ENCODE measurements at places on chromosomes 7 and 10.
A peak's percentile ranks its signal among the peaks of the same experiment; 100 is the strongest.

DNA sequence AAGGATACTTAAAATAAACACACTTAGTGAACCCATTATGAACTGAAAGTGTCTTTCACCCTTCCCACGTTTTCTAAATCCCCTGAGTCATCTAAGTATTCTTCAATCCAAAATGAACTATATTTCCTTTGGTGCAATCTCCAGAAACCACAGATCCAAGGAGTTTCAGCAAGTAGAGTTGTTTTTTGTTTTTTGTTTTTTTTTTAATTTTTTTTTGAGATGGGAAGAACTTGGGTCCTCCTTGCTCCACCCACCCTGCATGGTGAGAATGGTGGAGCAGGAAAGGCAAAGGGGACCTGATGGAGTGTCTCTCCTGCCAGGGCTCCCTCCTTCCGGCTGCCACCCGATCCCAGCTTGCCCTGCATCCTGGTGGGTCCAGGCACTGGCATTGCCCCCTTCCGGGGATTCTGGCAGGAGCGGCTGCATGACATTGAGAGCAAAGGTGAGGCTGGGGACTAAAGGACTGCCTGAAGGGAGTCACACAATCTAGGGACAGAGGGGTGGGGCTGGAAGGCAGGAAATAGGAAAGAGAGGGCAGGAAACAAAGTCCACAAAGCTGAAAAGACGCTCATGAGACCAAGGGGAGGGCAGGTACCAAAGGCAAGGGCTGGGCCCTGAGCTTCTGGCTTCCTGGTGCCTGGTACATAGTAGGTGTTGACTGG lies 12.1 kb downstream of the ATG9B start:
- peak; percentile 39 for DNase-seq

- DNase-seq, result peak; percentile 10
These were observed 559.9 kb downstream of the INHBA start for GRCh38 chr7:41142904-41143473.

DNA sequence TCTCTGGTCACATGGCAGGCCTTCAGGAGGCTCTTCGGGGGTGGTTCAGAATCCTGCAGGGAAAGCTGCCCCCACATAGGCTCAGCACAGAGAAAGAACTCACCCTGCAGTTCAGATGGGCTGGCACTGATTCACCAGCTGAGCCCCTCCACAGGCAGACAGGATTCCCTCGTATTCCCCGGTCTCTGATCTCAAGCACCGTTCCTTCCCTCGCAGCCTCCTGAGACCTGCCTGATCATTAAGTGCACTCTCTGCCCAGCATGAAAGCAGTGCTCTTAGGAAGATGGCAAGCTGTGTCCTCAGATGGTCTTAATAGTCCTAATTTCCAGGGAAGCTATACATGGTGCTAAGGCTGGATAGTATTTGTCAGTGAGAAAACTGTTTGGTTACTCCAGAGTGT lies 78.2 kb upstream of the NPS start:
- no peak for DNase-seq

DNA sequence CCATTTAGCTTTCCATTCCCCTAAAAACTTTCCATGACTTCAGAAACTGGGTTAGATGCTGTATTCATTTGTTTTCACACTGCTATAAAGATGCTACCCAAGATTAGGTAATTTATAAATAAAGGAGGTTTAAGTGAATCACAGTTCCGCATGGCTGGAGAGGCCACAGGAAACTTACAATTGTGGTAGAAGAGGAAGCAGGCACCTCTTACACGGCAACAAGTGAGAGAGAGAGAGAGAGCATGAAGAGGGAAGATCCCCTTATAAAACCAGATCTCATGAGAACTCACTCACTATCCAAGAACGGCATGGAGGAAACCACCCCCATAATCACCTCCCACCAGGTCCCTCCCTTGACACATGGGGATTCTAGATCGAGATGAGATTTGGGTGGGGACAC lies 336.8 kb downstream of the TFEC start:
- no peak for DNase-seq

DNA sequence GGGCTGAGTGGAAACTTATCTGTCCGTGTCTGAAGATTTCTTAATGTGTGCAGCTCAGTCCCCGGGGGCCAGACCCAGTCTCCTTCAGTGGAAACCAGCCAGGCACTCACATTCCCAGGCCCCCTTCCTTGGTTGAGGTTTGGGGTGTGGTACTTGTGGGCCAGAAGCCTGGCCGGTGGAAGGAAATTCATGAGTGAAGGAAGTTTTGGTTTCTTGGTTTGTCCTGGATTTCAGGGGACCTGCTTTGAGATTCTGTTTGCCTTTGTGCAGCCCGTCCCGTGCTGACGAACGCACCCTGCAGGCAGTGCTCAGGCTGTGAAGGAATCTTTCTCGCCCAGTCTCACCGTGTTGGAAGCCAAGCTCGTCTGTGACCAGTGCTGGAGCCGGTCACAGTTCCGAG lies 2.9 kb downstream of the INPP5A start:
- peak; percentile 57 for DNase-seq

DNA sequence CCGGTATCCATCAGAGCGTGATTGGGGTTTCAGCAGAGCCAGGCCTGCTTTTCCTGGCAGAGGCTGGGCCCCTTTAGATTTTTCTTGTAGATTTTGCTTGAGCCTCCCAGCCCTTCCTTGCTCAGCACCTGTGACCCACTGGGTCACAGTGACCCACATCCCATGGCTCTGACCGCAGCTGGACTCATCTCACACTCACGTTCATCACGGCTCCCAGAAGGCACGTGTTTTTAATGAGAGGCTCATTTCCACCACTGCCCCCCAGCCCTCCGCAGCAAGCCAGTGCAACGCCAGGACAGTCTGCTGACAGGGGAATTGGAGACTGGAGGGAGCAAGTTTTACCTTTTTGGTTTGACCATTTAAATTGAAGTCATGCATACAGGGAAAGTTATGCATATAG lies 155.7 kb downstream of the CUX1 start:
- no peak for DNase-seq

GRCh38 chr7:105084581-105084980 lies 70.6 kb downstream of the KMT2E start:
- DNase-seq, result no peak

DNA sequence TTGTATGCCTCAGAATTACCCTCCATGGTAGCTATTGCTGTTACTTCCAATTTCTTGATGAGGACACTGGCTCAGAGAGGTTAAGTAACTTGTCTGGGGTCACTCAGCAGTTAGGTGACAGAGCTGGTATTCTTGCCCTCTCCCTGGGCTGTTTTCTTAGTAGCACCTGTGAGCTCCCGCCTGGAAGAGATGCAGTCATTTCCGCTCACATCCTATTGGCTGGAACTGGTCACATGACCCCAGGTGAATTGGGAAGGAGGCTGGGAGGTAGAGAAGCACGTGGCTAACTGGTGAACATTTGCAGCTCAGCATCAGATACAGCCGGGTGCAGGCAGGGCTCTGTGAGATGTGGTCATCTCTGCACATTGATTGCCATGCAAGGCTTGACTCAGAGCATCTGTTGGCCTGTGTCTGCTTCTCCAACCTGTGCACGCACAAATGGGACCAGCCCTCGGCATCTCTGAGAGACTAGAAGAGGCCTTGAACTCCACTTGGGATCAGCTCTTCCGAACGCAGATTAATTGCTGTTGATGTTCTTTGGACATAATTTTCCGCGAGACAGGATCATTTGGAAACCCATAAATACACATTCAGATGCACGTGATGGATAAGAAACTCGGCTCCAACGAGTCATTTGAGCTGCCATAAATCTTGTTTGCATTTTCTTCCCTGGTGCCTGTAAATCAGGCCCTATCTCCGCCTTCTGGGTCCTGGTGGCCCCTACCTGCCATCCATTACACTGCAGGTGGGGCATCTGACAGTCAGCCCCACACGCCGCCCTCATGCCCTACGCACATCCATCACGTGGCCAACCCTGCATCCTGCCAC lies 42.8 kb downstream of the MYL10 start:
- DNase-seq, result no peak

- no peak for DNase-seq
These were observed 1.1 kb upstream of the FEZF1 start for GRCh38 chr7:122305475-122306319.

- peak; percentile 30 for DNase-seq
These were observed 1.4 kb downstream of the FGFBP3 start for GRCh38 chr10:91907914-91908336.

GRCh38 chr7:74418538-74418937 lies 35.2 kb upstream of the GTF2IRD1 start:
- no peak for DNase-seq

DNA sequence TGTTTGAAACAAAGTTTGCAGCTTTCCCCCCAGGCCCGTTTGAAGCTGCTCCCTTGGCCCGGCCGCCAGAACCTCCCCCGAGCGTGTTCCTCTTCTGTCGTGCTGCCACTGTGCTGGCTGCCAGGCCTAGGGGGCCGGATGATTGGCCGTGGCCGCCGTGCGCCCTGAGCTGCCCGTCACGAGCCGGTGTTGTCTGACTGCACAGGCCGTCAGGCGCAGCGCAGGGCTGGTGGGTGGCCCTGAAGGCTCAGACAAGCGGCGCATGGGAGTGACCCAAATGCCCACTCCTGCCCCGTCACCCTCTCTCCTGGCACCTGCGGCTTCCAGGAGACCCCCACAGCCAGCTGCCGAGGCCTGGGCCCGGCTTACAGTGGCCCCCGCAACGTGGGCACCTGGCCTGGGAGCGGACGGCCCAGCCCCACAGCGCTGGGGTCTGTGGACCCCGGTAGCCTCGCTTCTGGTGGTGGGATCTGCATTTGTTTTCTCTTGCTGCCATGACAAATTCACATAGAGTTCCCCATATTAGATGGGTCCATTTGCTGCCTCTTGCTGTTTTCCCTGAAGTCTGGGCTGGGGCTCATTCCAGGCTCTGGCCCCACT lies 13.1 kb downstream of the JAKMIP3 start:
- no peak for DNase-seq

- peak; percentile 81 for DNase-seq
These were observed 934 bp downstream of the PRTFDC1 start for GRCh38 chr10:24951201-24952142.

DNA sequence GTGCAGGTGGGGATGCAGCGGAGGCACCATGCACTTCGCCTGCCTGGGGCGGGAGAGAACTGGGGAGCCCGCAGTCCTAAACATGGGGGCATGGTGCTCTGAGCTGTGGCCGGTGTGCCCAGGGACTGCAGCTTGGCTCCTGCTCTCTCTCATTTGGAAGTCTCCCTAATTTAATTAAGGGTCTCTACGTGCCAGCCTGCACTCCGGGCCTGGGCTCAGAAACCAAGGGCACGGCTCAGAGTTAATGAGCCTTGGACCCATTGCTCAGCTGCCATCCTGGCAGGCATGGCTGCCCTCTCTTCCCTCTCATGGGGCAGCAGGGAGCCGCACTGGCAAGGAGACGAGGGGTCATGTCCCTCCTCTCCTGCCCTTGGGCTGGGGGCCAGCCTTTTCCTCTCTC lies 115.6 kb downstream of the CDH23 start:
- DNase-seq, result no peak

- no peak for DNase-seq
These were observed 10.2 kb downstream of the OGDHL start for GRCh38 chr10:49751636-49752510.

DNA sequence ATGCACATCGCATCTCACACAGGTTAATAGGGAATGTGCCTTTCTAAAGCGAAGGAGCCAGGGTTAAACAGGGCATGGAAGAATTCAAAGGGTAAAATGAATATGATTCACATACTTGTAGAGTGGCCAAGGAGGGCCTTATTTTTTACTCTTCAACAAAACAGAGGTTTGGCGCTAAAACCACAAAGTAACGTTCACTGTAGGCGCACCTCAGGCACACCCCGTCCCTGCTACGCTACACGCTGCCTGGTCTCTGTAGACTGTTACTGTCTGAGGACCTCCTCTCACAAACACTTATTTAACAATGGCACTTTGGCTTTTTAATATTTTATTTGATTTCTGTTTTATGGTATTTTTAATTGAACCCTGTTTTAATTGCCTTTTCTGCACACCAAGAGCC lies 462.1 kb upstream of the GALNT17 start:
- no peak for DNase-seq

DNA sequence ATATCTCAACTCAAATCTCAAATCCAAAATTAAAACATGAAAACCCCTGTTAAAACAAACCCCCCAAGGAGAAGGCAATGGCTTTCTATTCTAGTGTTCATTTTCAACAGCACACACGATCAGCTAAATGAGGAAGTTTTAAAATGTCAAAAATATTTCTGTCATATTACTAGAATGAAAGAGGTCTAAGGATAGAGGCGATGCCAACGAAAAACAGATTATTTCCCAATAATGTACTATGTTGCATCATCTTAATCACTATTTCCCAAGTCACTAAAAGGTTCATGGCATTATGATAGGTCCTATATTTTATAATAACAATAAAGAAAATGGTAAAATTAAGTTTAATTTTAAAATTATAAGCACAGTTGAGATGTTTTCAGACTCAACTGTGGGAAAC lies 10.1 kb downstream of the CNOT4 start:
- DNase-seq, result peak; percentile 62

DNA sequence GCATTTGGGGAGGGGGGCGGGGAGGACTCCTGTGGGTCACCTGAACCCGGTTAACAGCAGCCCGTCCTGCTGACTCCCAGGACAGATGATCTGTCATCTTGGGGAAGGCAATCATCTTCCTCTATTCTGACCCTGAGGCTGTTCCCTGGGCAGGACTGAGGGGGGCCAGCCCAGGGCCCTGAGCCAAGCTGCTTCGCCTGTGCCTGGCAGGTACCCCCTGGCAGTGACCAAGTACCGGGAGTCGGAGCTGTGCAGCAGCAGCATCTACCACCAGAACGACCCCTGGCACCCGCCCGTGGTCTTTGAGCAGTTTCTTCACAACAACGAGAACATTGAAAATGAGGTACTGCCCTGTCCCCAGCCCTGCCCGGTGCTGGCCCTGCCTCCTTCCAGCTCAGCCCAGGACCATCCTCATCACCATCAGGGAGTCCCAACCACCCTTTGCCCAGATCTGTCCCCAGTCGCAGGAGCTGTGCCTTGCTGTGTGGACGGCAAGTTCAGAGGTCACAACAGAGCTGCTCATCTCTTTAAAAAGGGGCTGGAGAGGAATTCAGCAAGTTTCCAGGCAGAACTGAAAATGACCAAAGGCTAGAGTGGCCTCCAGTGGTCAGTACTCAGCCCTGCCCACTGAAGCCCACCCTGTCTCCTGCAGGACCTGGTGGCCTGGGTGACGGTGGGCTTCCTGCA lies 8.1 kb downstream of the AOC1 start:
- DNase-seq, result no peak

DNA sequence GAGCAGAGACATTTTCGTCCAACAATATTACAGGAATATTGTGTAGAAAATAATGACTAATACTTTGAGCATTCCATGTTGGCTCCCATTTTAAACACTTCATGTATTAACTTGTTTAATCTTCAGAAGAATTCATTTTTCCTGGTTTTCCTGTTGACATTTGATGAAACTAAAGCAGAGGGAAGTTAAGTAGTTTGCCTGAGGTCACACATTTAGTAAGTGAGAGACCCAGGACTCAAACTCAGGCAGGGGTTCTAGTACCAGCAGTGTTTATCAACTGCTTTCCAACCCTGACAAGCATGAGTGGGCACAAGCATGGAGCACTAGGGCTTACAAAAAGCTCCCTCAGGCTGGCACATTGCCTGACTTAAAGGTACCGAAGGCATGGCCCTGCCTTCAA lies 719.1 kb downstream of the AUTS2 start:
- peak; percentile 39 for DNase-seq
